Left colon (tissue), 2 donors: ENCODE measurements at places on chromosomes 12 and 14.

DNA sequence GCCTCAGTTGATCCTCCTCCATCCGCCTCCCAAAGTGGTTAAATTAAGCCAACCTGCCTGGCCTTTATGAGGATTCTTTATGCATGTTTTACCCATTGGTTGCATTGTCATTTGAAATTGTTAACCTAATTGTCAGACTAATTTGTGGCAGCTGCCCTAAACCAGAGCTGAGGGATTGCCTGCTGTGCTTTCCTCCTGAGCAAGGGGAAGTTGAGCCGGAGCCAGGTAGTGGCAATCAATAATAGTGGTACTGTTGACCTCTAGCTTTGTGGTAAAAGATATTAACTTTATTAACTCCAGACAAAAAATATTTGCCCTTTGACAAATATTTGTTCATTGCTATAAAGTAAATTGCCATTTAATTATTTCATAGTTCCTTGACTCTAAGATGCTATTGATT is 5.6 kb upstream of the HEBP1 start:
- no peak for DNase-seq

GRCh38 chr12:11824736-11825135 is 175.3 kb downstream of the ETV6 start:
- DNase-seq: no peak

- no peak for DNase-seq
Measured at GRCh38 chr14:55889124-55889523, 229.1 kb upstream of the PELI2 start.

- DNase-seq: no peak
Measured at GRCh38 chr14:53493860-53494259, 340.7 kb upstream of the DDHD1 start.

GRCh38 chr14:91111443-91111842 is 2.4 kb upstream of the DGLUCY start:
- DNase-seq: no peak

- no peak for DNase-seq
Measured at GRCh38 chr14:85528080-85528896, 1.7 kb upstream of the FLRT2 start.

GRCh38 chr12:124777399-124778372 is 86.0 kb downstream of the SCARB1 start:
- no peak for DNase-seq
